ENCODE measurements at places on chromosomes 1 and 21.

GRCh38 chr1:18682375-18682774 lies 51.7 kb downstream of the PAX7 start:
- DNase-seq = no peak

- no peak for DNase-seq
Observed at GRCh38 chr1:63888984-63889383, 115.2 kb downstream of the ROR1 start.

DNA sequence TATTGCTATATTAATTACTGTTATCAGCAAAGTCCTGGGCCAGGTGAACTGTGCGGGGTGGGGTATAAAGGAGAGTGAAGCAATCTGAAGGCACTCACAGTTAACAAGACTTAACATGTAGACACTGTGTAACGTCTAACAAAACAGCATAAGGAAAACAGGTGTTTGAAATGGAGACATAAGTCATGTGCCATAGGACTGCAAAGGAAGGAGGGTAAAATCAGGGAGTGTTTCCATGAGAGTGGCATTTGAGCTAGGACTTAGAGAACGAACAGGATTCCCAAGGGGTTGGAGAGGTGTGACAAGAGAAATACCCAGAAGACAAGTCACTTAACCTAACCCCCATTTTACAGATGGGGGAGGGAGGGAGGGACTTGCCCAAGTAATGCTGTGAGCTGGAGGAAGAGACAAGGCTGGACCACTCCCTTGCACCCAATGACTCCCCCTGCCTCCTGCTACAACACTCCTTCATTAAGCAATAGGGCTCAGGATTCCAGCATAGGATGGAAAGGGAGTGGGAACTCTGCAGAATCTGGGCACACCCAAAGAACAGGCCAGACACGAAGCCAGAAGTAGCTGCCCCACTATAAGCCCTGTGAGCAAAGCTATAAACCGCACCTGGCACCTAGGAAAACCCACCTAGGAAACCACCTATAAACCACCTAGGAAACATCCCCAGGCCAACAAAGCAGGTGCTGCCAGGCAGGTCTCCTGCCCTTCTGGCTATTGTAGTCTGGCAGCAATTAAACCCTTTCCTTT lies 6.6 kb downstream of the PEF1 start:
- no peak for DNase-seq

DNA sequence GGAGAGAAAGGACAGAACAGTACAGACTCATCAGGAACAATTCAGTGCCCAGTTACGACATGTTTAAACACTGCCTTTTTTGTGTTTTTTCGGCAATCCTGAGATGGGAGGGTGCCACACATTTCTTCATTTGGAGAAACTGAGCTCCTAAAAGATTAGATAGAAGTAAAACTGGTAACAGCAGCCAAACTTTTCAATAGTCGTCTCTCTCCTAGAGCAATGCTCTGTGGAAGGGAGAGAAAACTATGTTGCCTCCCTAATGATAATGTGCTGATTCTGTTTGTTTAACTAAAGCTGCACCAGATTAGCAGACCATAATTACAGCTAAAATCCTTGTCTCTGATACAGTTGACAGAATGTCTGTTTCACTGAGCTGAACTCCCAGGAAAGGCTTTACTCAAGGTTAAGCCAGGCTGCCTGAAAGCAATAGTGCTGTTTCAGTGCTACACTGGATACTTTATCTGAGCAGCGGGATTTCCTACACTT lies 76.2 kb upstream of the CXADR start:
- no peak for DNase-seq

- no peak for DNase-seq
Observed at GRCh38 chr1:223419561-223419960, 26.3 kb downstream of the CCDC185 start.

GRCh38 chr1:9902060-9902452 lies 8.0 kb downstream of the CTNNBIP1 start:
- DNase-seq = no peak

GRCh38 chr1:90558754-90559378 lies 158.2 kb downstream of the BARHL2 start:
- DNase-seq = no peak

DNA sequence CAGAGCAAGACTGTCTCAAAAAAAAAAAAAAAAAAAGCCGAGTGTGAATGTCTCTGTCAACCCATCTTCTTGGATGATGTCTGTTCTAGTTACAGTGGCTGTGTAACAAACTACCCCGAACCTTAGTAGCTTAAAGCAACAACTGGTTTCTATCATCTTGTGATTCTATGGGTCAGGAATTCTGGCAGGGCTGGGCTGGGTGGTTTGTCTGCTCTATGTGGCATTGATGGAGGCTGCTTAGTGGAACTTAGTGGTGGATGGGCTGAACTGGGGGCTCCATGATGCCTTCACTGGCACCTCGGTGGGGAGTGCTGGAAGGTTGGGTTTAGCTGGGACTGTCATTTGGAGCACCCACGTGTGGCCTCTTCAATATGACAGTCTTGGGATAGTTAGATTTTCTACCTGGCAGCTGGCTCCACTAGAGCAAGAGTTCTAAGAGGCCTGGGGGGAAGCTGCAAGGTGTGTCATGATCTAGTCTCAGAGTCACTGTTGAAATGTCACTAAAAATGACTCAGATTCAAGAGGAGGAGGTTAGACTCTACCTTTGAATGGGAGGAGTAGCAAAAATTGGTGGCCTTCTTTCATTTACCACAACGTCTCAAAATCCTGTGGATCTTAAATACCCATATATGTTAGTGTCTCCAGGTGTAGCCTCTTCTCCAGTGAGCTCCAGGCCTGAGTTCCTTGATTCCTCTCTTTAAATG lies 18.6 kb downstream of the ACOT11 start:
- DNase-seq = no peak

DNA sequence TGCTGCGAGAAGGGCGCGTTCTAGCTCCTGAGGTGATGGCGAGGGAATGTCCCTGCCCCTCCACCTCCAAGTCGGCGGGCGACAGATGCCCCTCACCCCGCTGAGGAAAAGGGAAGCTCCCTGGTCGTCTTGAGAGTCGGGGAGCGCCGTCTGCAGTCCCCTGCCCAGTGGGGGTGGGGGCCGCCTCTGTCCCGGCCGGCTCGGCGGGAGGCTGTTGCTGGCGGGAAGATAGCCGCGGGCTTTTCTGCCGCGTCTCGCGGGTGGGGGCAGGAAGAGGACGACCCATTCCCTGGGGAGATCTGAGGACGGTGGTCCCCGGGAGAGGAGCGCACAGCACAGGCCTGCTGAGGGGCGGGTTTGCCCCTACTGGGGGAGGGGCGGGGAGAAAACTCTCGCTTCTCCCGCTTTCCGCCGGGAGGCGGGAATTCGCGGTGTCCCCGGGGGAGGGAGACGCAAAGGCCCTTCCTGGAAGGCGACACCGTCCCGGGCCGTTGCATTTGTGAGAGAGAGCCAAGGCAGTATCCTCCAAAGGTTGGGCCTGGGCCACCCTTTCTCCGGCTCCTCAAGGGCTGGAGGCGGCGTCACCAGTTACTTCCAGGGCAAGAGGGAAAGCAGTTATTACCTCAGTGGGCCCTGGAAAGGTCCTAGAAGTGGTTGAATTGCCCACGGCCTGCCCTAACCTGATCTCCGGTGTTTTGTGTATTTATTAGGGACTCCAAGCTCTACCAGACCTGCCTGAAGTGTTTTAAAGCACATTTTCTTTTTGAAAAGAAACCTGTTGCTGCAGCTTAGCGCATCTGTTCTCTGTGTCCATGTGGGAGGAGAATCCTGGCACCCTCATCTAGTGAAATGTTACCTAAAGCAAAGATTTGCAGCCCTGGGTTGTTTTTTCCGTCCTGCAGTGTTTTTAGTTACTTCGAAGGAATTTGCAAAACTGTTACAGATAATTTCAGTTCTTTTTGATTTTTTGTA lies 648 bp downstream of the S100PBP start:
- DNase-seq = peak; percentile 89

- DNase-seq = no peak
Observed at GRCh38 chr1:225494789-225495359, 67.0 kb upstream of the LBR start.

Data from suprapubic skin (tissue), 4 donors.